ENCODE measurements at places on chromosomes 4 and X.

GRCh38 chr4:4962928-4963327 is 56.3 kb downstream of the CYTL1 start:
- DNase-seq = no peak

DNA sequence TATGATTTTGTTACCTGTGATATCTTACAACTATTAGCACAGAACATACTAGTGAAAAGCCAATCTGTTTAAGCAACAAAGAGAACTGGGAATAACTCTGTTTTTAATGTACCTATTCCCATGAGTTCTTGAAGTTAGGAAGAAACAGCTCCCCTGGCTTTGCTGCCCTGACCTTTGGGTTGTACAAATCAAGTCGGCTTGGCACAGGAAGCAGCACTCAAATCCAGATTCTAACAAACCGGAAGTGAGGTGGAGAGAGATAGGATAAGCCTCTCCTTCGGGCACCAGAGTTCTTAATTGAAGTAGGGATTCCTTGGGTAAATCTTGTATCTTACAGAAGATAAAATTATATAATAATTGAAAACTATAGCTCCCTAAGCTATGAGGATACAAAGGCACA is 144.8 kb upstream of the CPEB2 start:
- no peak for DNase-seq

GRCh38 chrX:133159205-133159604 is 58.9 kb downstream of the TFDP3 start:
- DNase-seq = no peak

DNA sequence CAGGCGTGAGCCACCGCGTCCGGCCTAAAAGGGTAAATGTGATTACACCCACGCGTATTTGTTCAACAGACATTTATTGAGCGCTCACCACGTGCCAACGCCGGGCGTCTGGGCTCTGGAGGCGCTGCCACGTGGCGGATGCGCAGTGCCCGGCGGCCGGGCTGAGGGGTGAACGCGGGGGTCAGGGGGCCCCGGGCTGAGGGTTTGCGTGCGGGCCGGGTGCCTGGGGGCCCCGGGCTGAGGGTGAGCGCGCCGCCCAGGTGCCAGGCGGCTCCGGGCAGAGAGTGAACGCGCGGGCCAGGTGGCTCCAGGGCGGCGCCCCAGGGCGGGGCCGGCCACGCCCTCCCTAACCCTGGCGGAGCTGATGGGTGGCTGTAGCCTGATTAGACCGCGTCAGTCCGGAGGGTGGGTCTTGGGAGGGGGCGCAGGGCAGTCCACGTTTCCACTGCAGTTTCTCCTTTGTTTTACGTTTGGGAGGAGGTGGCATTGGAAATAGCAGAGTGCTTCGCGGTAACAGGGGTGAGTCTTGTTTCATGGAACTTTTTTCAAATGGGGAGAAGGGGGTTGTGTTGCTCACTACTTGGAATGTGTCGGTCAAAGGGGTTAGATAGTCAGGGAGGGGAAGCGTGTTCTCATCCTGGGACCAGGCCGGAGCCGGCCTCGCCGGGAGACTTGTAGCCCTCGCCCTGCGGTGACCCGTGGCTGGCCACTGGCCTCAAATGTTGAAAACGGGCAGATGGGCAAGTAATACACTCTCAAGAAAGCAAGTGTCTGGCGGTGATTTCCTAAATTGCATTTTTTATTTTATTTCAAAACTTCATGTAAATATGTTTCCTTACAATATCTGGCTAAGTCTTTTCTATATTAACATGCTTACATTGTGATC is at the start of gene ZFP42:
Gene ZFP42, plus strand, starts transcription at position 450 of the 886 bp plus-strand sequence. CDS start 7,037 bp downstream, outside the sequence.
- no peak for DNase-seq

DNA sequence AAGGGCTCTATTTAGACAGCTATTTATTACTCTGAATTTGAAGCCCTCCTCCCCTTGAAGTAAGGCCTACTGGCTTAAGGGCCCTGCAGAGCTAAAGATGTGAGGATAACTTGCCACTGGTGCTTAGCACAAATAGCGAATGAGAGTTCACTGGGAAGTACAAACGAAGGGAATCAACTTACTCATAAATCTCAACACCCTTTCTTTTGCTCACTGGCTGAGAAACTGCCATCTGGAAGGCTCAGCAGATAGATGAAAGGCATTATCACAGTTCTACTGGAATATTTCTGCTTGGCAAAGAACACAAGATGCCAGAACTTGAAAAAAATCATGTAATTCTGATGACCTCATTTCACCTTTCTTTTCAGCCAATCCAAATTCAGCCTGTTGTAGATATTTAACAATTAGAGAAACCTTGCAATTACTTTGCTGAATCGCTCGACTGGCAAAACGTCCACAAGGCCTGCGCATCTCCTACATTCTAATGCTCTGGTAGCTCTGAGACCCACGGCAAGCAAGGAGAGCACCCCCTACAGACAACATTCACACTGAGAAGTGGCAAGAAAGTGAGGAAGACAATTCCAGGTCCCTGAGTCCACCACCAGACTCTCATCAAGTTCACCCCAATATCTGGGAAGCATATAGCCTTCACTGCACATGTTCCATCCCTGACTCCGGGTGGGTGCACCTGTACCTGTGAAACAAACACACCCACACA is 27.5 kb downstream of the TSPAN5 start:
- no peak for DNase-seq

DNA sequence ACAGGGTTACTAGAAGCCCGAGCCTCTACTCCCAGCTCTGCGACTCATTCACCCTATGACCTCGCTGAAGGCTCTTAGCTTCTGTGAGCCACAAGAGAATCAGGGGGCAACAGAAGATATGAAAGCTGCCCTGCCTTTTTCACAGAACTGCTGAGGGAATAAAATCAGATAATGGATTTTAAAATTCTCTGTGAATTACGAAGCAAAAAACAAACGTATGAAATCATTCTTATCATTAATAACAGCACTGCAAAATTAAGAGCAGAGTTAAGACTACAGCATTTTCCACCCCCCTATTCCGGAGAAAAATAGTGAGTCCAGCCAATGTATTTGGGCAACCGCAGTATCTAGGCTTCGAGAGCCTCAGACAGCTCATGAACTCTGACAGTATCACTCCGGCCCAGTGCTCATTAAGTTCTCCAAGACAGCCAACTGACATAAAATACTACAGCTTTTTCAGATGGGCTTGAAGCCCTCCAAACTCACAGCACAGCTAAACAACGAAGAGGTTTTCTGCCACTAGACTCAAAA is 33.4 kb downstream of the AFAP1 start:
- DNase-seq = no peak

GRCh38 chr4:179145746-179146525 is 1703.7 kb upstream of the AGA start:
- no peak for DNase-seq

GRCh38 chr4:112234952-112235609 is 3.5 kb downstream of the AP1AR start:
- DNase-seq = peak; percentile 39

DNA sequence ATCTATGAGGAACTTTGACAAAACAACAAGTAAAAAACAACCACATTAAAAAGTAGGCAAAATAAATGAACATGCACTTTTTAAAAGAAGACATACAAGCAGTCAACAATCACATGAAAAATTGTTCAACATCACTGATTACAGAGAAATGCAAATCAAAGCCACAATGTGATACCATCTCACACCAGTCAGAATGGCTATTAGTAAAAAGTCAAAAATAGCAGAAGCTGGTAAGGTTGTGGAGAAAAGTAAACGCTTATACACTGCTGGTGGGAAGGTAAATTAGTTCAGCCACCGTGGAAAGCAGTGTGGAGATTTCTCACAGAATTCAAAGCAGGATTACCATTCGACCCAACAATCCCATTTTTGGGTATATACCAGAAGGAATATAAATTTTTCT is 17.0 kb upstream of the LNX1 start:
- no peak for DNase-seq

DNA sequence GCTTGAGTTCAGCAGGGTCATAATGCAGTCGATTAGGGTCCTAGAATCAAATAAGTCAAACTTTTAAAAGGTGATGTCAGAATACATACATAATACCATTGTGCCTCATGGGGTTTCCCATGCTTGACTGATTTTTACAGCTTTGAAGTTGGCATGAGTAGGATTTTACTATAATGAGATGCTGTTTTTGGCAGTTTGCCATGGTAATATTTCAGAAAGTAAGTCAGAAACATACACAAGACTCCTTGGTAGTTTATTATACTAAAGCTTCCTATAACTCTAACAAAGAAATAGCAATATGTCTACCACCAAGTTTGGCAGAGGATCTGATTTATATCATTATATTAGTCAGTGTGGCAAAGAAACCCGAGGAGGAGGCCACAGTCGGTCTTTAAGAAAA is 45.2 kb downstream of the PHKA2 start:
- no peak for DNase-seq

DNA sequence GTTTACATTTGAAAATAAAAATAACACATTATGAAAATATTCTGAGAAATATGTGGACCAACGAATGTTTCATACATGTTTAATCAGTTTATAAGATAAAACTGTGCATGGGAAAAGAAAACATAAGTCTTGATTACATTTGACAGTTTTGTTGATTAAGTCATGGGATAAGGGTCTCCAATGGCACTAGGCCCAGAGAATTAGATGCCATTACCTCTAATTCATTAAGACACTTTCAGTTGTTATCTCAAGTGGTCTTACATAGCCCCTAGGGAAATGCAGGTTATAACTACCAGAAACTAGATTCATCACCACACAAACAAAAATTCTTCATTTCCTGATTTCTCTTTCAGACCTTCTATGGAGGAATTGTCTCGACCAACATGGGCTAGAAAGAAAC is 300.8 kb downstream of the PCDH7 start:
- DNase-seq = no peak

DNA sequence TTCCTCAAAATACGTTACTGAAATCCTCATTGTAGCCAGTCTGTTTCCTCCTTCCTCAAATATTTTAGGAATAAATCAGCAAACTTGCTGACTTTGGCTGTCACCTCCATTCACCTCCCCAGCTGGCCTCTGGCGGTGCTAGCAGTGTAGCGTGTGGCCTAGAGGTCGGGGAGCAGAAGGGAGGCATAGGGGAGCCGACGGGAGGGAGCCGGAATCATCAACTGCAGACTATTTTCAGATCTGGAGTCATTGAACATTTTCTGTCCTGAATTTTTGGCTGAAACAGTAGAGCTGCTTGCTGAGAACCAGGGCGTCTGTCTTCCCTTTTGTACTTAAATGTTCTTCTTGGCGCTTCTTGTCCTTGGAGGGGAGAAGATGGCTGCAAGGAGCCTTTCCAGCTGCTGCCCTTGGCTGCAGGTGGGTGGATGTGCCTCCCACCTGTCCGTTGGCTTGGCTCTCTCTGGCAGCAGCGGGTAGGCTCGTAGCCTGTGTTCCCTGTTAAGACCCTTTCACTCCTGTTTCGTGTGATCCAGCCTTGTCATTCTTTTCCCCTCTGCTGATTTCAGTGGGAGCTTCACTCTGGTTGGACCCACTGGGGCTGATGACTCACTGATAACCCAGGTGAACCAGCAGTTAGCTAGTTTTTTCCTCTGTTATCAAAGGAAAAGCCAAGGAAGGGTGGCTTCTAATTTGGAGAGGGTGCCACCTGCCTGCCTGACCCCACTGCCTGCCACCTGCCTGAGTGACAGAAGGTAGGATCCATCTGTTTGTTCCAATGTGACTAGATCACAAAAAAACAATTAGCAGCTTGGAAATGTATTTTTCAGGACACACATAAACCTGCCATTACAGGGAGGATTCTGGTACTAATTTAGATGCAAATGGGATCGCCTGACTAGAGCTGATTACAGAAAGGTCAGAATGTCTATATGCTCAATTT is 135.9 kb downstream of the GATB start:
- no peak for DNase-seq

DNA sequence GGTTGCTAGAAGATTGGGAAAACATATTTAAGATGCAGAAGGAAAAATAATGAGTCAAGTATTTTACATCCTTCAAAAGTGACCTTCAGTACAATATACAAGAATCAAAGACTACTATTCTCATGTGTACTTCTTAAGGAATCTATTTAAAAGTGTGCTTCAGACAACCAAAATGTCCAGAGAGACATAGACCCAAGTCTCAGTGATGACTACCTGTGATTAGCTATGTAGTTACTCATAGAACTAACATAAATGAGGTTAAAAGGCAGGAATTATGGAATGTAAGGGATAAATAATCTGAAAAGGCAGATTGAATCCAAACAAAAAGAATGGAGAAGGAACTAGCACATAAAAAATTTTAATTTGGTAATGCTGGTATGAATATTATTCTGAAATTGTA is 634.7 kb upstream of the FAM241A start:
- no peak for DNase-seq

DNA sequence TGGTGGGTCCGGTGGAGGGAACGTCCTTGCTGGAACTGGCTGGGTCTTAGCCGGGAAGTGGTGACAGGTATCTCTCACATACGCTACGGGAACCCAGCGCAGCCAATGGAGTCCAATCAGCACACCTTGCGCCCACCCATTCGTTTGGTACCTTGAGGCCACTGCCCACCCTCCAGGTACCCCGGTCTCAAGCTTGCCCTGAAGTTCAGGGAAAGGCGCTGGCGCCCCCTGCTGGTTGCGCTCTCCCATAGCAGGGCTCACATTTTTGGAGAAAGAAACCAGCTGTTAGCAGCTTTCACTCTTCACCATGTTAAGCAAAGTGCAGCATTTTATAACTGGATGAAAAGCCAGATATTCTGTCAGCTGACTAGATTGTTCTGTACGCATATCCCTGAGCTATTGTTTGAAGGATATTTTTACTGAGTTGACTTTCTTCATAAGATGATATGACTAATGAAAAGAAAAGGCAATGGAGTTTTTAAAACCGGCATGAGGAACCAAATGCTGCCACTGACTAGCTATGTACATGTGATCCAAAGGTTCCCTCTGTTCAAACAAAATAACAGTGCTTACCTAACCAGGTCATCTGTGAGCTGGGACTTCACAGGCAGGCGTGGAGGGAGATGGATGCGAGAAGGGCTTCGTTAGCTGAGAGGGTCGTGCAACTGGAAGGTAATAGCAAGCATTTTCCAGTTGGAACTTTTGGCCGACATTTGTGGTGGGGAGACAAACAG is 43.7 kb downstream of the OTOP1 start:
- peak; percentile 34 for DNase-seq
